ENCODE measurements at places on chromosomes 16 and 17.

- no peak for DNase-seq
These were observed 317.6 kb downstream of the SEC14L1 start for GRCh38 chr17:77458202-77459017.

- no peak for DNase-seq
These were observed 4.7 kb downstream of the CHD3 start for GRCh38 chr17:7893187-7893880.

GRCh38 chr17:73552300-73553048 is 91.8 kb downstream of the SDK2 start:
- DNase-seq: no peak

DNA sequence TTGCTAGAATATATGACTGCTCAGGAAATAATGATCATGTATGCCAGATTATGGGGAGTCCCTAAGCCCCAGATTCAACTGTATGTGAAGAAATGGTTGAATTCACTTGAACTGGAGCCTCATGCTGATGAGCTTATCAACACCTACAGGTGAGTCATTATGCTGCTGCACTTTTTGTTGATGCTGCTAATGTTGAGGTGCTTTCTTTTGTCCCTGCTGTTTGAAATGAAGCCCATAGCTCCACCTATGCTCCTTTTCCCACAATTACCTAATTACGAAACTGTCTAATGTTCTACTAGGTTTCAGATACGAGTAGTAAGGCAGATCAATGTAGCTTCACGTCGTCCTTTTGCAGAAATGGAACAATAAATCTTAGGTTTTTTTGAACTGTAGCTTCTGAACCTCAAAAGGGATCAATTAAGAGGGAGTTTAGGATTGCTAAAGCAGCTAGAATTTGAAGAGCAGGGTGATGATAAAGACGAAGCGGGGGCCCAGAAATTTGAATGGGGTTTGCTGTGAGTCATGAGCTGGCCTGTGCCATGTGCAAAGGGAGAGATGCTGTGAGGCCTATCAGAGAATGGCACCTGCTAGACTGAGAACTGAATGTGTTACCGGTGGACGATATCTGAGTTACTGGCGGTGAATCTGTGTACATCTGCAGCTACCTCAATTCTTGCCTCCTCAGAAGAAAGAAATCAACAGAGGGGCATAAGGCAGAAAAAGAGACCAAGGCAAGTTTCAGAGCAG is 6.1 kb upstream of the UQCRC2 start:
- DNase-seq: no peak

DNA sequence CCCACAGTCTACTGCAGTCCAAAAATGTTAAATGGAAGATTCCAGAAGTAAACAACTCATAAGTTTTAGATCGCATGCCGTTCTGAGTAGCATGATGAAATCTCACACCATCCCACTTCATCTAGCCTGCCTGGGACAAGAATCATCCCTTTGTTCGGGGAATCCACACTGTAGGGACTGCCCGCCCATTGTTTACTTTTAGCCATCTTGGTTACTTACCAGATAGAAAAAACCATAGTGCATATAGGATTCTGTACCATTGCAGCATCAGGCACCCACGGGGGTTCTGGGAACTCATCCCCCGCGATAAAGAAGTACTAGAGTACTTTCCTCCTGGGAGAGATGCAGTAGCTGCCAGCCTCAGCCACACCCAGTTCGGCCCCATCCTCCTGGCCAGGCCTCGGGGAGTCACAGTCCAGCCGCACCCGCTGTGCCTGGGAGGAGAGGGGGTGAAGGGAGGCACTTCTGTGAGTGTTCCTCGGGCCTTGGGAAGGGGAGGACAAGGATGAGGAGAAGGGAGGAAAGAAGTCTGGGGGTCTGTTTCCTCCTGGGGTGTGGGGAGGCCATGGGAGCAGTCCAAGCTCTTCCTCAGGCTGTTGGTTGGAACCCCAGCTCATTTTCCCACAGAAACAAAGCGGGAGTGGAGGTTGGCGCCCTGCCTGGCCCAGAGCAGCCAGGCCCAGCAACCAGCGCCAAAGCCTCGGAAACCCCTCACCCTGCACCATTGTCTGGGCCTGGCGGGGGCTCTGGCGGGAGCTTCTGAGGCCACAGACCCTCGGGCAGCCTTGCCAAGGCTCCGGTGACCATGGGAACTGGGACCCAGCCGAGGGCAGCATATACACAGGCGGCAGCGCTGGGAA is 8.9 kb downstream of the TRIM47 start:
- no peak for DNase-seq

DNA sequence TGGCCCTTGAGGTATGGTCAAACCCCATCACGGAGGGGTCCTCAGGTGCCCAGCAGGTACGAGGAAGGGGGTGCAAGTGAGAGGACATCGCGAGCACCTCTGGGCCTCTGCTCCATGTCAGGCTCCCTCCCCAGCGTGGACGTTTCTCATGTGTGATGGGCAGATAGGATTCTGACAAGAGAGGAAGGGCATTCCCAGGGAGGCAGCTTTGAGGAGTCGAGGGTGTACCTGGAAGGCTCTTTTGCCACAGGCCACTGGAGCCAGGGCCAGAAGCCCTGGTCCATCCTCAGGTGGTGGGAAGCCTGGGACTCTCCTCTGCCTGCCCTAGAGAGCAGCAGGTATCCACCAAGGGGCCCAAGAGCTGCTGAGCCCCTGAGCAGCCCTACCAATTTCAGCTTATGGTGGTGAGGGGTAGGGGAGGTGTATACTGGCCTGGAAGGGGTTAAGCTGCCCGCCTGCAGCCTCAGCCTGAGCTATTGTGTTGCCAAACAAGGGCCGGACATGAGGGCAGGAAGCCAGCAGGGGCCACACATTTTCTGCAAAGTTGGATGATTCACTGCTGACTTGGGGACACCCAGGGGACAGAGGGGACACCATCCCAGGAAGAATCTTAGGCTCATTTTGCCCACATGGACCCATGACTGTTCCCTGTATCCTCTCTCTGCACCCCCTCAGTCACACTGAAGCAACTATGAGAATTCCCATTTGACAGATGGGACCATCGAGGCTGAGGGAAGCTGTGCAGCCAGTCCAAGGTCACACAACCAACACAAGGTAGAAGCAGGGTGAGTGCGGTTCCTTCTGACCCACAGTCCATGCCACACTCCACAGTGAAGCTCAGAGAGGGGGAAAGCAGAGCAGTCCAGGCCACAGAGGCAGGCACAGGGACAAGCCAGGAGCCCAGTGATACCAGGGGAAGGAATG is 1.7 kb downstream of the CDH5 start:
- no peak for DNase-seq

- DNase-seq: no peak
These were observed 252.2 kb upstream of the TOX3 start for GRCh38 chr16:52799149-52799548.

GRCh38 chr16:48961546-48961945 is 320.1 kb downstream of the CBLN1 start:
- DNase-seq: no peak

GRCh38 chr17:37130984-37131446 is 182.3 kb downstream of the AATF start:
- no peak for DNase-seq

GRCh38 chr16:397135-397661 is at the start of gene NME4:
TSS of gene NME4 (plus strand) at chr16:397199. CDS start at chr16:397223, 24 bp downstream.
- no peak for DNase-seq

GRCh38 chr17:76247304-76247703 is 7.0 kb upstream of the RNF157 start:
- DNase-seq: no peak

GRCh38 chr16:26058326-26058725 is 366.6 kb downstream of the HS3ST4 start:
- DNase-seq: no peak

DNA sequence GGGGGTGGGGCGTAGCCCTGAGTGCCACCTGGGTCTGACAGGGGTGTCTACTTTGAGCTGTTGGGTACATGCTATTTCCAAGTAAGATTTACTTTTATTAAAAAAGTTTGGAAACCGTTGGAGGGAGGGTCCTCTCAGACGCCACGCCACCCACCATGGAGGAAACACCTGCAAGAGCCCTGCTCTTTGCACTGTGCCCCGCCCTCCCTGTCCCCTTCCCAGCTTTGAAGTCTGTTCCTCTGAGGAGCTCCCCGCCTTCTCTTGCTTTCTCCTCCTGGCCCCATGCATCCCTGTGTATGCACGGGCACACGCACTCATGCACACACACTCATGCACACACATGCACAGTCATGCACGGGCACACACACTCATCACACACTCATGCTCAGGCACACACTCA is 15.5 kb downstream of the ADGRG1 start:
- no peak for DNase-seq

DNA sequence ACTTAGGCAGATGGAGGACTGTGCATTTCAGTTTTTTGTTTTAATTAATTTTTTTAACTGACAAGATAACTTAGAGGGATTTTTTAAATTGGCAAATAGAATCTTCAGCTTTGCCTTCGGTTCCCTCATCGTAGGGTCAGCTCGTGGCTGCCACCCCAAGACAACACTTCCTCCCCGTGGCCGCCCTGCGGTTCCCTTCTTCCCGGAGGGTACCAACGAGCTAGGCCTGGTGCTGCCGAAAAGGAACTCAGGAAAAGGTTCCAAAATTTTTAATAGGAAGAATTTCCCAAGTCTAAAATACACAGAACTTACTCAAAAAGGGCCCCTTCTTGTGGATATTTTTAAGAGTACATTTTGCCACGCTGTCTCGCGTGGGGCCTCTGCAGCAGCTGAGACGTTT is 210.4 kb upstream of the CHMP6 start:
- DNase-seq: no peak

GRCh38 chr17:55210292-55210691 is 54.5 kb upstream of the HLF start:
- DNase-seq: no peak

GRCh38 chr16:4743226-4743878 is 9.0 kb downstream of the DNAAF8 start:
- no peak for DNase-seq

DNA sequence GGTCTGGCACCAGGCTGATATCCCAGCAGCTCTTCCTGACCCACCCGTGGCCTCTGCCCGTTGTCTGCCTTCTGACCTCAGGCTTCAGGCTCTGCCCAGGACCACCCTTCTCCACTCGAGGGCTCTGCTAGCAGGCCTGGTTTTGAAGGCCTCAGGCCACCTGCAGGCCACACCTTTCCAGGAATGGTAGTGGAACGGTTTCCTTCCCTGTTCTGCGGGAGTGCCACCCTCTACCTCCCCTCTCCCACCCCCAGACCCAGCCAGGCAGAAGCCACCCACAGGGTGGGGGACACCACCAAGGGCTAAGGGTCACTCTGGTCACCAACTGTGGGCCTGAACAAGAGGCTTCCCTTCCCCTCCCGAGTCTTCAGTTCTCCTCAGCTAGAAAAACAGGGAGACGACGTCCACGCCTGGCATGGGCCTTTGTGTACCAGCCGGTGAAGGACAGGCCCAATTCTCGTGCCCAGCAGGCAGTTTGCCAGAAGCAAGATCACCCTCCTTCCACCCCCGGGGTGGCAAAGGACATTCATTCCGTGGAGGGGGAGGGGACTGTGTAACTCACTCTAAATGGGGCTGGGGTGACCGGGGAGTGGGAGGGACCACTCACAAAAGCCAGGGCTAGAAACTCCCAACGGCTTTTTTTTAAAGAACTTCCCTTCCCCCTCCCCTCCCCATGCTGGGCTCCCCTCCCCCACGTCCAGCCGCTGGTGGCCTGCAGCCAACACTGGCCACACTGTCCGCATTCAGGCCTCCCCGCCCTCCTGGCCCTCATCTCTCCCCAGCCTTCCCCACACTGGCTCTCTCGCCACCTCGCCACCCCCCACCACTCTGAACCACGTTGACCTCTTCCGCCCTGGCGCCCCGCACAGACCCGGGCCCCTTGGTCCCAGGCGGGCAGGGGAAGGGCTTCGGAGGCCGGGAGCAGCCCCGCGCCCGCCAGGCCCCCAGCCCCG is 7.7 kb downstream of the CBX4 start:
- no peak for DNase-seq

GRCh38 chr16:83586461-83587200 is 221.1 kb upstream of the HSBP1 start:
- DNase-seq: no peak

DNA sequence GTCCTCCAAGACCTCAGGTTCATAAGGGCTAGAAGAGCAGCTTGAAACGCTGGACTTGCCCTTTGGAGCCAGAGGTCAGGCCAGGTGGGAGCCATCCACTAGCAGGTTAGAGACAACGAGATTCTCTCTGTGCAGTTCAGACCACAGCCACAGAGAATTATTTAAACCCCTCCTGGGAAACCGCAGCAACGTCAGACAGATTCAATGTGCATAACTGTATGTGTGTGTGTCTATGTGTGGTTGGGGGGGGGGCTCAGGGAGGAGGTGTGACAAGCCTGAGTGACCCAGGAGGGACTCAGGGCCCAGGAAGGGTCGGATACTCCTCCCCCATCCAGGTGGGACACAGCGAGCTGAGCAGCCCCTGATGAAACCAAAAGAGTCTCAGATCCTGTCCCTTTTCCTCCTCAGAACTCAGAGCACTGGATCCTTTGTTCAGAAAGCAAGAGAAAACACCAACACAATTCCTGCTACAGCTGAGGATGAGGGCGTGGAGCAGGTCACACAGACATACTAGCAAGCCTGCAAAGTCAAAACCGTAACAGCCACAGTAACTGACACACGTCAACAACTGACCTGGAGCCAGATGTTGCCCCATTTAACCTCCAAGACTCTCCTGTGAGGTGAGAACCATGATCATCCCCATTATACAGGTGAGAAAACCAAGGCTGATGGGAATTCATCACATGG is 66.8 kb downstream of the XYLT1 start:
- no peak for DNase-seq

DNA sequence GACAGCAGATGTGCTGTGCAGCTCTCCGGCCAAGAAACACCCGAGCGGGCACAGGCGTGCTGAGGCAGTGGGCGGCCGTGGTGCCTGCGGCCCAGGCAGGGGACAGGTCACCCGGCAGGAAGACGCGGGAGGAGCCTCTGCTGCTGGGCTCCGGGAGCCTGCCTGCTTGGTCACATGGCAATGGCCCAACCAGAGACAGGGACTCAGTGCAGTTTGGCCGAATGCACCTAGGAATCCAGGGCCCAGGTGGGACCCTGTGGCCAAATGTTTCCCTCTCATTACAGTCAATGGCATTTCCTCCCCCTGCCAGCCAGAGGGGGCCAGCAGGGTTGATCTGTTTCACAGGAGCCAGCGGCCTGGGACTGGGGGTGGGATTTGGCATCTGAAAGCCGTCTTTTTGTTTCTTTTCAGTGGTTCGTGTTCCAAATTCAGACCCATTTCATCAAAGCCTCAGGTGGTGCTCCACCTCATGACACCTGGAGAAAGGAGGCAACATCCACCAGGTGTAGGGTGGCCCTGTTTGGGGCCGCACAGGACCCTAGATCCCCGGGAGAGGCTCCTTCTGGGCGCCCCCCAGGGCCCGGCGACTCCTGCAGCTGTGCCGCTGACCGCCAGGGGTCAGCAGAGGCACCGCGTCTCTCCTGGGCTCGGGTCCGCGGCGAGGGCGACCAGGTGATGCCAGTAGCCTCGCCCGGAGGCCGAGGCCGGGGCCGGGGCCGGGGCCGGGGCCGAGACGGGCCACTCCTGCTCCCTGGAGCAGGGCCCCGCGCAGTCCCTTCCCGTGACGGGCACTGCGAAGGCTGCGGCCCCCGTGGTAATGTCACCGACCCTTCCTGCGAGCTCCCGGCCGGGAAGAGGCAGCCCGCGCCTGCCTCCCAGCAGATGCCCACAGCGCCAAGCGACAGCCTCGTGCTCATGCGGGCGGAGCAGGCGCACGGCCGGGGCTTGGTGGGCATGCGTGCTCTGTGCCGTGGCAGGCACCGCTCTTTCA is 118.5 kb downstream of the C16orf78 start:
- DNase-seq: no peak

- no peak for DNase-seq
These were observed 1.3 kb upstream of the CENPV start for GRCh38 chr17:16354585-16354984.

Data from T-helper 22 cell (primary cell).